ENCODE measurements at places on chromosomes 3 and 15.
A peak's percentile ranks its signal among the peaks of the same experiment; 100 is the strongest.

DNA sequence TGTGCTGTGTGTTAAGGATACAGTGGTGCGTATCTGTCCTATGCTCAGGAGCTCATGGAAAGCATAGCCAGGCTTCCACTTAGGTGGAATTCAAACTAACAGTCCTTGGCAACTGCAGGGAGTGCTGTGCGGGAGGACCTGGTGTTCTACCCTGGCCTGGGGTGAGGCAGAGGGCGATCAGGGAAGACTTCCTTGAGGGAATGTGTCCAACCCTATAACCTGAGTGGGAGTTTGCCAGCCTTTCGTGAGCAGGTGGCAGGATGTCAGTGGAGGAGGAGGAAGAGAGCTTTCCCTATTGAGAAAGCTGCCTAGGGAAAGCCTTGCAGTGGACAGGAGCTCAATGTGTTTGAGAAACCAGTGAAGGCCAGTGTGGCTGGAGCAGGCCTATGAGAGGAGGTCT lies 271.1 kb upstream of the C2CD4B start:
- H3K4me3 ChIP-seq = no peak overlapping the region
- no peak overlapping the region for H3K27ac ChIP-seq
- no peak for DNase-seq
- H3K4me1 ChIP-seq = no peaks in the 10 kb centered on the region
- H3K27me3 ChIP-seq = peaks cover 4% of the 10 kb centered on the region

DNA sequence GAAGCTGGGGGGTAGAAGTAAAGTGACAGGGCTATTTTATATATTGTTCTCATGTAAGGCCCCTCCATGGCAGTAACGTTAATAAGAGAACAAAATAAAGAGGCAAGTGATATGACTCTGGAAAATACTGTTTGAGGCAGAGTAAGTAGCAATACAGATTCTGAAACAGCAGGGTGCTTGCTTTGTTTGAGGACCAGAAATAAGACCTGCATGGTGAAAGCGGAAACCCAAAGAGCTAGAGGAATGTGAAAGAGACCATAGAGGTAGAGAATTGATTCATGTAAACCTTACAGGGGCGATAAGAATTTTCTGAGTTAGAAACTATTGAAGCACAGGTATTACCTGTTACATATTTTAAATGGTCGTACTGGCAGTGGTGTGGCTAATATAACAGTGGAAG lies 1517.1 kb downstream of the SI start:
- H3K4me3 ChIP-seq = no peak overlapping the region
- H3K36me3 ChIP-seq = no peaks in the 10 kb centered on the region

- H3K27me3 ChIP-seq = no peaks in the 10 kb centered on the region
- no peaks in the 10 kb centered on the region for H3K36me3 ChIP-seq
- no peaks in the 10 kb centered on the region for H3K4me1 ChIP-seq
- no peak overlapping the region for H3K27ac ChIP-seq
- no peak for DNase-seq
- H3K4me3 ChIP-seq = no peak overlapping the region
These were observed 17.8 kb downstream of the SLC24A1 start for GRCh38 chr15:65639509-65639908.

- no peak overlapping the region for H3K4me3 ChIP-seq
- no peak for DNase-seq
These were observed 10.3 kb upstream of the ARGFX start for GRCh38 chr3:121557426-121557934.

- H3K27ac ChIP-seq = no peak overlapping the region
- H3K36me3 ChIP-seq = no peaks in the 10 kb centered on the region
- no peaks in the 10 kb centered on the region for H3K27me3 ChIP-seq
- H3K4me3 ChIP-seq = no peak overlapping the region
These were observed 85.8 kb downstream of the KCNAB1 start for GRCh38 chr3:156206157-156206556.

- H3K27me3 ChIP-seq = no peaks in the 10 kb centered on the region
- no peaks in the 10 kb centered on the region for H3K4me1 ChIP-seq
- no peaks in the 10 kb centered on the region for H3K36me3 ChIP-seq
These were observed 19.3 kb upstream of the SLC4A7 start for GRCh38 chr3:27503526-27503925.

- H3K4me3 ChIP-seq = no peak overlapping the region
- H3K4me1 ChIP-seq = no peaks in the 10 kb centered on the region
- no peaks in the 10 kb centered on the region for H3K36me3 ChIP-seq
- H3K27ac ChIP-seq = no peak overlapping the region
- no peak for DNase-seq
These were observed 61.6 kb downstream of the SPSB4 start for GRCh38 chr3:141112686-141113297.

- no peaks in the 10 kb centered on the region for H3K4me1 ChIP-seq
- H3K4me3 ChIP-seq = no peak overlapping the region
- DNase-seq = no peak
- H3K36me3 ChIP-seq = peaks cover 9% of the 10 kb centered on the region
These were observed 14.4 kb downstream of the NGLY1 start for GRCh38 chr3:25768851-25769250.

DNA sequence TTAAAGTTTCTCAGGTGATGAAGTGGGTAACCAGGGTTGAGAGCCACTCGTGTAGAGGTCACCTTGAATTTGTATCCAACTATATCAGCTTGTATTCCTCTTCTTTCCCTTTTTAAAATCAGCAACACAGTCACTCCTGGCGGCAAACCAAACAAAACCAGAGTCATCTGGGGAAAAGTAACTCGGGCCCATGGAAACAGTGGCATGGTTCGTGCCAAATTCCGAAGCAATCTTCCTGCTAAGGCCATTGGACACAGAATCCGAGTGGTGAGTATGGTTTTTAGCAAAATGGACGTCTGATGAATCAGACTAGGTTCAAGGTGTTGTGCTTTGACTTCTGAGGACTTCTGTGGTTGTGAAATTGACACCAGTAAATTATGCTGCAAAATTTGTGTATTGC lies 3.9 kb downstream of the RPL35A start:
- H3K27me3 ChIP-seq = no peaks in the 10 kb centered on the region
- H3K4me3 ChIP-seq = no peak overlapping the region
- peaks cover 72% of the 10 kb centered on the region for H3K36me3 ChIP-seq
- DNase-seq = no peak
- peaks cover 60% of the 10 kb centered on the region for H3K4me1 ChIP-seq

DNA sequence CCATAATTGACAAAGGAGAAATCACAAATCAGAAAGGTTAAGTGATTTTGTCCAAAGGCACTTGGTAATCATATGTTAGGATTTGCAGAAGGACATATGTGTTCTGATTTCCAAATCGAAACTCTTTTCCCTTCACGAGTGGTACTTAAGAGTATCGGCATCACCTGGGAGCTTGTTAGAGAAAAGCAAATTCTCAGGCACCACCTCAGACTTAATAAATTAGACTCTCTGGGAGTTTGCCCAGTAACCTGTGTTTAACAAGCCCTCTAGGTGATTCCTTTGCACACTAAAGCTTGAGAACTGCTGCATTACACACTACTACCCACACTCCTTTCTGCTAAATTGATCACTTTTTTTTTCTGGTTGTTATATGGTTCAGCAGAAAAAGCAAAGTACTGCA lies 116.2 kb downstream of the SERPINI1 start:
- no peak overlapping the region for H3K27ac ChIP-seq
- H3K4me3 ChIP-seq = no peak overlapping the region
- H3K4me1 ChIP-seq = no peaks in the 10 kb centered on the region
- DNase-seq = no peak
- H3K27me3 ChIP-seq = no peaks in the 10 kb centered on the region

- H3K4me3 ChIP-seq = no peak overlapping the region
- no peaks in the 10 kb centered on the region for H3K36me3 ChIP-seq
- H3K4me1 ChIP-seq = no peaks in the 10 kb centered on the region
- no peaks in the 10 kb centered on the region for H3K27me3 ChIP-seq
- no peak for DNase-seq
These were observed 121.1 kb downstream of the ROBO2 start for GRCh38 chr3:77160931-77161497.

DNA sequence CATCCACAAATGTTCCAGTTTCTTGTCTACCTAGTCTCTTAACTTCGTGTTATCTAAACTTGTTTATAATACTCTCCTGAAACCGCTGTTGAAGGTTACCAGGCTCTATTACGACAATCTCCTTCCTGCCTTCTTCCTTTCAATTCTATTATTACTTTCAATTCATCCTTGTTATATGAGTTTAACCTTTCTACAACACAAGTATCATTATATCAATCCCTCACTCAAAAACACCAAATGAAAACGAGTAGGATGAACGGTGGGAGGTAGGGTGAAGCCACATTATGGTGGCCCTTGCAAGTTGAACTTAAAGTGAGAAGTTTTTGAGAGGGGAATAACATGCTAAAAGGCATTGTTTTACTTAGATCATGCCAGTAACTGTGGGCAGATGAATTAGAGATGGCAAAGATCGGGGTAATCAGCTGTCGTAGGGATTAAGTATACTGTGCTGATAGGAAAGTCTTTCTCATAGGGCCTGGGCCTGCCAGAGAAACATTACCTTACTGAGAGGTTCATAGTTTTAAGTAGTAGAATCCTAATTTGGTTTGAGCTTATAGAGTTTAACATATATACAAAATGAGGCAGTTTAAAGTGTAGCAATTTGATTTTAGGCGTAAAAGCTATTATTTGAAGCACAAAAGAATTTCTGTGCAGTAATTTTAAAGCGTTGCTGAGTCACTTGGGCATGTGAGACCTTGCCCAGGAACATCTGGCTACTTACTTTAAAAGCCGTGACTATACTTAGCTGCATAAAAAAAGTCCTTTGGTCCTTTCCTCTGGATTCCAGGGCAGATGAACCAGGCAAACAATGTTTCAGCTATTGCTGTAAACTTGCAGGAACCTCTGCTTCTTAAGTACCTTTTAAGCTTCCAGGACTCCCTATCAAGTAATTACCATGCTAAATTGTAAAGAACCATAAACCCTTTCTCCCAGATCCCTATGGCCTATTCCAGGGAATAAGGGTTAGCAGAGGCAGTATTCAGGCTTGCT lies 3.3 kb upstream of the CEP97 start:
- H3K27ac ChIP-seq = peak overlapping the region; percentile 77
- no peak for DNase-seq
- no peak overlapping the region for H3K4me3 ChIP-seq

DNA sequence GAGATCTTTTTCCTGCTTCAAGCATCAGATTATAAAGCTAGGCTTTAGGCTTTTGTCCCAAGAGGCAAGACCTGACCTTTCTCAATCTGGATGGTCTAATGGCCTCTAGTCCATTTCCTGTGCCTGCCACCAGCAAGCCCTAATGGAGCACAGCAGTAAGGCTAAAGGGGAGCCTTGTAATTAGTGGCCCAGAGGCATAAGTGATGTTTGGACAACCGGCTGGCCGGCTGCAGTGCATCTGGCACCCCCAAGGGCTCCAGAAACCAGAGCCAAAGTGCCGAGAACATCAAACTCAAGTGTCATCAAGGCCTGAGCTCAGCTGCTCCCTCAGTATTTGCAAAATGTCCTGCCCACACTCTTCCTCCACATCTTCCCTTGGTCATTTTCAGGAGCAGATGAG lies 31.9 kb upstream of the RTP4 start:
- no peak overlapping the region for H3K4me3 ChIP-seq
- no peaks in the 10 kb centered on the region for H3K27me3 ChIP-seq
- H3K27ac ChIP-seq = no peak overlapping the region
- DNase-seq = no peak

- peaks cover 17% of the 10 kb centered on the region for H3K4me1 ChIP-seq
- no peaks in the 10 kb centered on the region for H3K36me3 ChIP-seq
- no peak overlapping the region for H3K4me3 ChIP-seq
- H3K27me3 ChIP-seq = peaks cover 38% of the 10 kb centered on the region
- DNase-seq = no peak
These were observed 110.4 kb downstream of the WNT7A start for GRCh38 chr3:13769422-13769821.

- H3K4me1 ChIP-seq = no peaks in the 10 kb centered on the region
- no peak for DNase-seq
- no peaks in the 10 kb centered on the region for H3K36me3 ChIP-seq
- peaks cover 5% of the 10 kb centered on the region for H3K27me3 ChIP-seq
- H3K4me3 ChIP-seq = no peak overlapping the region
These were observed 84.0 kb downstream of the MINAR1 start for GRCh38 chr15:79516155-79516554.

GRCh38 chr15:48579945-48580671 lies 65.4 kb downstream of the FBN1 start:
- DNase-seq = no peak
- no peaks in the 10 kb centered on the region for H3K27me3 ChIP-seq
- no peaks in the 10 kb centered on the region for H3K4me1 ChIP-seq
- no peak overlapping the region for H3K4me3 ChIP-seq

- H3K27ac ChIP-seq = no peak overlapping the region
- H3K36me3 ChIP-seq = no peaks in the 10 kb centered on the region
- no peak overlapping the region for H3K4me3 ChIP-seq
- H3K4me1 ChIP-seq = no peaks in the 10 kb centered on the region
- DNase-seq = no peak
These were observed 377.1 kb upstream of the TBL1XR1 start for GRCh38 chr3:177574222-177574856.

- no peaks in the 10 kb centered on the region for H3K27me3 ChIP-seq
- H3K4me1 ChIP-seq = peaks cover 10% of the 10 kb centered on the region
- DNase-seq = no peak
- no peak overlapping the region for H3K4me3 ChIP-seq
These were observed 11.6 kb downstream of the ARPP19 start for GRCh38 chr15:52557274-52557641.

- DNase-seq = no peak
- no peak overlapping the region for H3K27ac ChIP-seq
- H3K4me3 ChIP-seq = no peak overlapping the region
- no peaks in the 10 kb centered on the region for H3K27me3 ChIP-seq
These were observed 27.6 kb upstream of the NUDT16 start for GRCh38 chr3:131353986-131354385.

DNA sequence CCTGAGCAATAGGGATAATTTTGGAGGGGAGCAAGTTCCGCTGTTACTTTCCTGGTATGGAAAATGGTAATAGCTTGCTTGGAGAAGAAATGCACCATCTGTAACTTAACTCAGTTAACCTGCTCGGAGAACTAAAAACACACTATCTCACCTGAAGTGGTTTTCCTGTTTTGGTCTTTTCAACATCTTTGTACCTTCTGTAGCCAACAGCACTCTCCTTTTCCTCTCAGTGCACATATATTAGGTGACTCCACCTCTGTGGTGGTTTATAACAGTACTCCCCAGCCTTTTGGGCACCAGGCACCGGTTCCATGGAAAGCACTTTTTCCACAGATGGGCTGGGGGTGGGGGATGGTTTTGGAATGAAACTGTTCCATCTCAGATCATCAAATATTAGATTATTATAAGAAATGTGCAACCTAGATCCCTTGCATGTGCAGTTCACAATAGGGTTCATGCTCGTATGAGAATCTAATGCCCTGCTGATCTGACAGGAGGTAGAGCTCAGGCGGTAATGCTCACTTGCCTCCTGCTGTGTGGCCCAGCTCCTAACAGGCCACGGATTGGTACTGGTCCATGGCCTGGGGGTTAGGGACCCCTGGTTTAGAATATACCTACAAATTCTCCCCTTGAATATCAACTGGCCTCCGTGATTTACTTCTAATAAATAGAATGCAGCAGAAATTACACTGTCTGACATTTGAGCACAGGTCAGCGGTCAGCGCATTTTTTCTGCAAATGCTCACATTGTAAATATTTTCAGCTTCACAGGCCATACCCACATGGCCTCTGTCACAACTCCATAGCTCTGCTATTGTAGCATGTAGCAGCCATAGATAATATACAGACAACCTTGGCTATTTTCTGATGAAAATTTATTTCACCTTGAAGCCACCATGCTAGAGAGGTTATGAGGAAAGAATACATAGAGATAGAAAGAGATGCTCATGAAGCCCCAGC lies 83.8 kb upstream of the SUCLG2 start:
- no peaks in the 10 kb centered on the region for H3K36me3 ChIP-seq
- no peaks in the 10 kb centered on the region for H3K27me3 ChIP-seq
- H3K27ac ChIP-seq = peak overlapping the region; percentile 60

All from T-cell (primary cell).